Fibroblast of skin of scalp (primary cell): ENCODE measurements at places on chromosomes 12 and 14.

DNA sequence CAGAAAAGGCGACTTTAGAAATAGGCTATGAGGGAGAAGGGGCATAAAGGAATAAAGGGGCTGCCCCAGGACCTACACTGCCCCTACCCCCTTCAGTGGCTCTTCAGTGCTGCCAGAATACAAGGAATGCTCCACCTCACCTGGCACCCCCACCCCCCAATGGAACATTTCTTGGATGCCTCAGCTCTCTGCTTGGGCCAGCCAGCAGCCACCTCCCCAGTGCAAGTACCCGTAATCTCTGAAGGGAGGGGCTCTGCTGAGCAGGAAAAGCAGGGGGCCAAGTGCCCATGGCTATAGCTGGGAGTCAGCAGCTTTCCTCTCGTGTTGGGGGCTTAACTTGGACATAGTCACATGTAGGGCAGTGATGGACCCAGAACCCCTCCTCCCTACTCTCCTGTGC is 33.3 kb downstream of the BAZ2A start:
- DNase-seq: no peak

GRCh38 chr12:47687636-47688035 is 18.2 kb downstream of the RPAP3 start:
- no peak for DNase-seq

- DNase-seq: no peak
Measured at GRCh38 chr14:24699052-24699451, 65.1 kb upstream of the GZMB start.

DNA sequence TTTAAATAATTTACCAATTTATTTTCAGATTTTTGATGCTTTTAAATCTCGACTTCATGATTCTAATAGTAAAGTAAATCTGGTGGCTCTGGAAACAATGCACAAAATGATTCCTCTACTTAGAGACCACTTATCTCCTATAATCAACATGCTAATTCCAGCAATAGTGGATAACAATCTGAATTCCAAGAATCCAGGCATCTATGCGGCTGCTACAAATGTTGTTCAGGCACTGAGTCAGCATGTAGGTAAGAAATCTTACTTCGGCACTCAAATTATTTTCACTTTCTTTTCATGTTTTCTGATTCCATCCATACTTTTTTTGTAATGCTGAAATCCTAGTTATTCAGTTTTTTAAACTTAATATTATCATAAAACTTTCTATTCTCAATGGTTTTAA is 15.5 kb upstream of the PRPF39 start:
- DNase-seq: no peak

DNA sequence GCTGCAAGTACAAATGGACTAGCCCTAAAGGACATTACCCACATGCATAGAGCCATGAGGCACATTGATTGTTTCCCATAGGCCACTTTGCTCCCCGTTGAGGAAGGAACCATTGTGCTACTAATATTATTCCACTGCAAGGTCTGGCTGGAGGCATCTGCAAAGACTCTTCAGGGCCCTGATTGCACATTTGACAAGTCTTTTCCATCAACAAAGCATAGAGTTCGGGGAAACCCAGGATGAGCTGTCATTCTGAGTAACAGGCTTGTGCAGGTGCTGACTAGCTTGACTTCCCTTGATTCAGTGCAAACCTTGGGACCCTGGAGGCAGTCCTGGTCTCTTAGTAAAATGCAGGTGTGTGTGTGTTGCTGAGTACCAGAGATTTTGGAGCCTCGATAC is 73.8 kb downstream of the SUSD6 start:
- DNase-seq: no peak
